ENCODE measurements at places on chromosomes 3 and 15.

- DNase-seq = no peak
These were observed 441.4 kb upstream of the AGTR1 start for GRCh38 chr3:148255981-148256969.

DNA sequence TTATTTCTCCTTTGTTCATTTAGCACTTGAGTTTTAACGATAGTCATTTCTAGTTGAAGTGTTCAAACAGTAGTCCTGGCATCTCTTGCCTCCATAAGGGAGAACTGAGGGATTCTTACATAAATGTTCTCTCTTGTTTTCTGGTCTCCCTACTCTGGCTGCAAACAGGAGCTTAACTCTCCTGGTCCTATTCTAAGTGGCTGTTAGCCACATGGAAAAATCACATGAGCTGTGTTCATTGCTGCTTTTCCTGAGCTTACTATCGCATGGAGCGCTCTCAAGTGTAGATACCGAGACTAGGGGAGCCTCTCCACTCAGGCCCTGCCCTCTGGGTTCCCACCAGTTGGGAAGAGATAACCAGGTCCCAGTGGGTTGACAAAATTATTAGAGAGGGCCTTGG, 403.1 kb upstream of the TPM1 start:
- DNase-seq = no peak

DNA sequence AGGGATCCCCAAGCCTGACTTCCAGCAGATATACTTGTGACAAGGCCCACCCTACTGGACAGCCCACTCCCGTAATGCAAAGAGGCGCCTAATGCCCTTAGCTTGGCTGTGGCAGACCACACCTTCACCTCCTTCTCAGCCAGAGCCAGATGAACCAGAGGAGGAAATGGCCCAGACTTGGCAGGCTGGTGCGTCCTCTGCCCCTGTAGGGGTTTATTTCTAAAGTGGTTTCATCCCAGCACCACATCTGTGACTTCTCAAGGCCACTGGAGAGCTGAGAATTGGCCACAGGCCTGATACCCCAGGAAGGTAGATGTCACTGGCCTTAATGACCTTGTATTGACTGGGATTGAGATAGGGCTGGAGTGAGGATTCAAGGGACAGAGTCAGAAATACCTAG, 29.5 kb downstream of the BOC start:
- no peak for DNase-seq

DNA sequence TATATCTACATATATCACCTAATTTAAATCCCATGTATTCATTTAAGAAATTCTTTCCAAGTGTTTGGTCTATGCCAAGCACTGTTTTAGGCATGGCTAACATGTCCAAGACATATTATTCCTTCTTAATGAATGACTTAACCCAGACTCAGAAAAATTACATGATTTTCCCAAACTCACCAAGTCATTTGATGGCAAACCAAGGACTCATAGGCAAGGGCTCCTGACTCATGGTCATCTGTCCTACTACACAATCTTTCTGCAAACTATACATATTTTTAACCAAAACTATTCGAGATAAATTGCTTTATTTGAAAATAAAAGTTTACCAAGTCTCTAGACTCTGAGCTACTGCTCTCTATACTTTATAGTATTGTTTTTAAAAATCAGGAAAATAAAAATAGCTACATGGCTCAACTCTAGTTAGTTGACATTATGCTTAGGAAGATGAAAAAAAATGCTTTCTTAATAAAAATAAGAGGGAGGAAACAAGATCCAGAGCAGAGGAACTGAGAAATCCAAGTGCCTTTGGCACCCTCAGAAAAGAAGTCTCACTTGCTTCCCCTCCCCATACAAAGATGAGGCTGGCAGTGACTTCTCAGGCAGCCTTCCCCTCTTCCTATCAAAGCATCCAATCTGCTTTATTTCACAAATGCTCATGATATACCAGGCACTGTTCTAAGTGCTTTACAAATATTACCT, 182.2 kb downstream of the RSL24D1 start:
- DNase-seq = no peak

GRCh38 chr3:72368331-72368975, 479.8 kb downstream of the SHQ1 start:
- no peak for DNase-seq

DNA sequence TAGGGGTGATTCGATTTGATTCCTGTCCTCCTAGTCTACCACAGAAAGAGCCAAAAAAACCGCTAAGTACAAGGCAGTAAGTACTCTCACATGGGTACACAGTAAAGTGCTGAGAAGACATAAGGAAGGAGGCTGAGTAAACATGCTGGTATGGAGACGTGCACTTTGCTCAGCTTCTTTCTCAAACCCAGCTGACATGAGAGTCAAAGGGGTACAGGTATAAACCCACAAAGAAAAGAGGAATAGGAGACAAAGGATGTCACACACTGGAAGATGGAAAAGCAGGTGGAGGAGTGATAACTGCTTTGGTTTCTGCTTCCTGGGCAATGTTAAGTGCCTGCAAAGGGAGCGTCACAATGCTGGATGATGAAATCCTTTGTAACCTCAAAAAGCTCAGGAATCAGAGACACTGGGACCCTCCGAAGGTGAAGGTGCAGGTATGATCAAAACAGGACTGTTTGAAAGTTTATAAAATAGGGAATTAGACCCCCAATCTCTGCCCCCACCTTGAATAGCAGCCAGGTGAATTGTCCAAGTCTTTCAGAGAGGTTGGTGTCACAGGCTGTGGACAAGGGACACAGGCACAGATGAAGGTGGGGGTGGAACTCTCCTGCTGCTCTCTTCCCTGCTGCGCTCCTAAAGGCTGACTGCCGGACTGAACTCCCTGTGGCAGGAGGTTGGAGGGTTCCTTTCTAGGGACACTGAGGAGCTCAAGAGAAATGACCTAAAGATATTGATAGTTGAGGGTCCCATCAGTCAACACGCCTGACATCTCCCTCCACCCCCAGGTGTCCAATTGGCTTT, 101.8 kb downstream of the RAB11A start:
- no peak for DNase-seq

GRCh38 chr3:28240441-28240840, 978 bp upstream of the CMC1 start:
- DNase-seq = peak; percentile 51

Data from WTC11 (cell line).